ENCODE measurements at places on chromosomes 4 and X. TPM values are rescaled to one million over a fixed set of nuclear protein-coding genes. Genes with fewer than 3 reads are reported as not detected.

ABLIM2 gene
- 177 TPM for total RNA-seq

DSPP gene
- not detected for total RNA-seq

TMEM150C gene
- 5.5 TPM for total RNA-seq

F8A3 gene
- total RNA-seq: 9.4 TPM

NRK gene
- 0.04 TPM for total RNA-seq

DNA sequence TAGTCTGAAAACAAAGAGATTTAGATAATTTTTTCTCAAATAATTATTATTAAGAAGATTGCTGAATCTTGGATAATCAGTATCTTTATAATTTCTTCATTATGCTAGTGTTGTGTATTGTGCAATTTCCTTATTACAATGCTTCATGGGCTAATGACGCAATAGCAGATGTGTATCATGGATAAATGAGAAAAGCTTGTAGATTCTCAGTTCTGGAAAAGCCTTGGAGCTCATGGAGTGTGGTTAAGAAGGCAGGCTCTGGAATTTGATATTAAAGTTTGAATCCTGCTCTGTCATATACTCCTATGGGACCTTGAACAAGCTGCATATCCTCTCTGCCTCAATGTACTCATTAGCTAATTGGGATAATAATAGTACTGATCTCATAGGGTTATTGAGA, 18.9 kb upstream of the CXCL8 start:
- H3K27ac ChIP-seq: no peak overlapping the region
- H3K4me1 ChIP-seq: no peaks in the 10 kb centered on the region
- DNase-seq: no peak
- no peaks in the 10 kb centered on the region for H3K27me3 ChIP-seq

DNA sequence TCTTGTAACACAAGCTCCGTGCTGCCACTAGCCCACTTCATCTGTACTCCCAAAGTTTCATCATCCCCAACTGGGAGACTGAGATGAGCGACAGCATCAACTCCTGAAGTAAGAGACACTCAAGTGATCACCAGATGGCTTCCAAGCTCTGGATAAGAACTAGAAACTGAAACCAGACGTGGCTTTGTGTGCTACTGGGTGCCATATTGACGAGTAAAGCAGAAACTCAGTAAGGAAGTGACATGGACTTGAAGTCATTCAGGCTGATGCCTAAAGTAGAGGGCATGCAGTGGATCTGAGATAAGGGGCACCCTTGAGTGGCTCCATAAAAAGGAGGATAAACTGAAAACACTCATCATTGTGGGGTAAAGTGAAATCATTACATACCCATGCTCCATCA, 72.4 kb downstream of the PCYT1B start:
- H3K27me3 ChIP-seq: no peaks in the 10 kb centered on the region
- no peak overlapping the region for H3K4me3 ChIP-seq
- H3K36me3 ChIP-seq: no peaks in the 10 kb centered on the region
- DNase-seq: no peak
- no peaks in the 10 kb centered on the region for H3K4me1 ChIP-seq

- H3K4me1 ChIP-seq: no peaks in the 10 kb centered on the region
- no peak overlapping the region for H3K27ac ChIP-seq
- DNase-seq: no peak
- H3K36me3 ChIP-seq: no peaks in the 10 kb centered on the region
- H3K27me3 ChIP-seq: no peaks in the 10 kb centered on the region
- no peak overlapping the region for H3K4me3 ChIP-seq
Observed at GRCh38 chrX:129655547-129656249, 942 bp upstream of the APLN start.

DNA sequence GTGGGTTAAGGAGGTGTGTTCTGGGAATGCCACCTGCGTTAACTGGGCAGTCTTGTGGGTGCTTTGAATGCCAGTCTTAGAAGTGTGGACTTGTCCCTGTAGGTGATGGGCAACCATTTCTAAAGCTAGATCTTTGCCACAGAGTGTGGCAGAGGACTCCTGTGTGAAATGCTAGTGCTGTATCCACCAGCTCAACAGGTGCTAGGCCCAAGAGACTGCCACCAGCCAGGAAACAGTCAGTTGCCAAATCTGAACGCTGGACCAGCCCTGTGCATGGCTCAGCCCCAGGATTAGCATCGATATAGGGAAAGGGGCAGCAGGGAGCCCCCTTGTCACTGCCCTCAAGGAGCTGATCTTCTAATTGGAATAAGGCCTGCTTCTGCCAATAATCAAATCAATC, 35.3 kb downstream of the STARD8 start:
- H3K27me3 ChIP-seq: no peaks in the 10 kb centered on the region
- H3K4me1 ChIP-seq: peaks cover 4% of the 10 kb centered on the region
- no peak overlapping the region for H3K27ac ChIP-seq
- DNase-seq: no peak
- H3K36me3 ChIP-seq: no peaks in the 10 kb centered on the region

- H3K36me3 ChIP-seq: no peaks in the 10 kb centered on the region
- DNase-seq: no peak
- no peak overlapping the region for H3K4me3 ChIP-seq
- H3K4me1 ChIP-seq: no peaks in the 10 kb centered on the region
- no peak overlapping the region for H3K27ac ChIP-seq
Observed at GRCh38 chr4:55330241-55330640, 15.8 kb upstream of the SRD5A3 start.

GRCh38 chr4:107826421-107826980, 1.8 kb downstream of the SGMS2 start:
- H3K27me3 ChIP-seq: no peaks in the 10 kb centered on the region
- no peak for DNase-seq
- no peaks in the 10 kb centered on the region for H3K36me3 ChIP-seq
- H3K27ac ChIP-seq: no peak overlapping the region
- peaks cover 22% of the 10 kb centered on the region for H3K4me1 ChIP-seq
- H3K4me3 ChIP-seq: peak overlapping the region; percentile 83

GRCh38 chr4:45989775-45990174, 134.1 kb downstream of the GABRG1 start:
- DNase-seq: no peak
- no peaks in the 10 kb centered on the region for H3K4me1 ChIP-seq
- H3K27me3 ChIP-seq: no peaks in the 10 kb centered on the region
- no peaks in the 10 kb centered on the region for H3K36me3 ChIP-seq
- no peak overlapping the region for H3K4me3 ChIP-seq

DNA sequence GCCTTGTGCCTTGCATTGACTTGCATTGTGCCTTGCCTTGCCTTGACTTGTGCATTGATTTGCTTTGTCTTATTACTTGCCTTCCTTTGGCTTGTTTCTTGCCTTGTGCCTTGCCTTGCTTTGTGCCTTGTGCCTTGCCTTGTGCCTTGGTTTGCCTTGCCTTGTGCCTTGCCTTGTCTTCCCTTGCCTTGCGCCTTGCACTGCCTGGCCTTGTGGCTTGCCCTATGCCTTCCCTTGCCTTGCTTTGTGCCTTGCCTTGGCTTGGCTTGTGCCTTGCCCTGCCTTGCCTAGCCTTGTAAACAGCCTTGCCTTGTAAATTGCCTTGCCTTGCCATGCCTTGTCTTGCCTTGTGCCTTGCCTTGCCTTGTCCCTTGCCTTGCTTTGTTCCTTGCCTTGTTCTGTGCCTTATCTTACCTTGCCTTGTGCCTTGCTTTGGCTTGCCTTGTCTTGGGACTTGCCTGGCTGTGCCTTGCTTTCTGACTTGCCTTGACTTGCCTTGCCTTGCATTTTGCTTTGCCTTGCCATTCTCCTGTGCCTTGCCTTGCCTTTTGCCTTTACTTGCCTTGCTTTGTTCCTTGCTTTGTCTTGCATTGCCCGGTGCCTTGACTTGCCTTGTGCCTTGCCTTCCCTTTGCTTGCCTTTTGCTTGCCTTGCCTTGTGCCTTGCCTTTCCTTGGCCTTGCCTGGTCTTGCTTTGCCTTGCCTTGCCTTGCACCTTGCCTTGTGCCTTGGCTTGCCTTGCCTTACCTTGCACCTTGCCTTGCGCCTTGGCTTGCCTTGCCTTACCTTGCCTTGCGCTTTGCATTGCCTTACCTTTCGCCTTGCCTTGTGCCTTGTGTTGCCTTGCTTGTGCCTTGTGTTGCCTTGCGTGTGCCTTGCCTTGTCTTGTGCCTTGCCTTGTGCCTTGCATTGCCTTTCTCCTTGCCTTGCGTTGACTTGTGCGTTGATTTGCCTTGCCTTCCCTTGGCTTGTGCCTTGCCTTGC, 97.5 kb downstream of the TAB3 start:
- H3K4me3 ChIP-seq: no peak overlapping the region
- no peaks in the 10 kb centered on the region for H3K36me3 ChIP-seq
- H3K4me1 ChIP-seq: no peaks in the 10 kb centered on the region
- no peaks in the 10 kb centered on the region for H3K27me3 ChIP-seq
- no peak for DNase-seq
- H3K27ac ChIP-seq: no peak overlapping the region

Data from gastrocnemius medialis (tissue), 4 donors.